Cerebellum (tissue), 4 donors: ENCODE measurements at places on chromosomes 6 and 20. TPM values are rescaled to one million over a fixed set of nuclear protein-coding genes. Genes with fewer than 3 reads are reported as not detected.

Gene TRIM40
- not detected for total RNA-seq

Gene TNFRSF21
- 31.3 TPM for total RNA-seq

Gene CLPSL2
- not detected for total RNA-seq

Gene MPIG6B
- total RNA-seq = not detected

Gene EYS
- total RNA-seq = 7.5 TPM

Gene THBS2
- 5.8 TPM for total RNA-seq
